ENCODE measurements at places on chromosomes 16 and 17.

GRCh38 chr17:17548044-17548443 is 43.5 kb downstream of the PEMT start:
- DNase-seq: no peak

DNA sequence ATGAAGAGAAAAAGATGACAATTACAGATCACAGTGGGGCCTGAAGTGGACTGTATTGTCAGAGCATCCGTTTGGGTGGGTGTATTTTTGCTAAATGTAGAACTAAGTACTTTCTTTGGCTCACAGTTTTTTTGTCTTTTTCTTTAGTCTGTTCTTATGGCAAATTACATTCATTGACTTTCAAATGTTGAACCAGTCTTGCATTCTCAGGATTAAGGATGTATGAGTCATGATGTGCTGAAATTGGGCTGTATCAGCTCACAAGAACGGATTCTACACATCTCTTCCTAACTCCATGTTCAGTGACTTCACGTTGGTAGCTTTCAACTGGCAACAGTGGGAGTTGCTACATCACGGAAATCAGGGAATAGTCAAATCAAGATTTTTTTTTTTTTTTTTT is 66.5 kb downstream of the TEX2 start:
- no peak for DNase-seq

- DNase-seq: peak; percentile 91
These were observed 805 bp upstream of the ORAI3 start for GRCh38 chr16:30947859-30948666.

- DNase-seq: no peak
These were observed 387 bp upstream of the STARD3 start for GRCh38 chr17:39636587-39636926.

DNA sequence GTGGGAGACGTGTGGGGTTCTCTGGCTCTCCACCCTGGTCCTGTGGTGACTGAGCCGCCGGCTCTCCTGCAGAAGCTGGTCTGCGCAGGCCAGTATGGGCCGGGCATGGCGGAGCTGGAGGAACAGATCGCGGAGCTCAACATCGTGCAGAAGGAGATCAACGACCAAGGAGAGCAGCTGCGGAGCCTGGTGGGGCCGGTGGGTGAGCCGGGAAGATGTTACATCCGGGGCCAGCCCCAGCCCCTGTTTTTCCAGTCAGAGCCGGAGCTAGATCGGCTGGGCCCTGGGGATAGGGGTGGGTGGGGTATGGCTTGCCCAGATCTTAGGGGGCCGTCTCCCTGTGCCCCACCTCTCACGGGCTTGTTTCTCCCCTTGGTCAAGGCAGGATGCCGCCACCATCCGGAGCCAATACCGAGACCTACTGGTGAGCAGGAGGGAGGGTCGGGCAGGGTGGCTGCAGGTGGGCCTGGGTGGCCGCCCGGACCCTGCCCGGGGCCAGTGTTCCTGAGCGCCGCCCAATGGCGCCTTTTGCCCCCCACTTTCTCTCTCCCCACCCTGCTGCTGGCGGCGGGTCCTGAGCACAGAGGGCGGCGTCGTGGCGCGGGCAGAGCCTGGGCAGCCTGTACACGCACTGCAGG is 5.0 kb downstream of the EVPLL start:
- DNase-seq: no peak

DNA sequence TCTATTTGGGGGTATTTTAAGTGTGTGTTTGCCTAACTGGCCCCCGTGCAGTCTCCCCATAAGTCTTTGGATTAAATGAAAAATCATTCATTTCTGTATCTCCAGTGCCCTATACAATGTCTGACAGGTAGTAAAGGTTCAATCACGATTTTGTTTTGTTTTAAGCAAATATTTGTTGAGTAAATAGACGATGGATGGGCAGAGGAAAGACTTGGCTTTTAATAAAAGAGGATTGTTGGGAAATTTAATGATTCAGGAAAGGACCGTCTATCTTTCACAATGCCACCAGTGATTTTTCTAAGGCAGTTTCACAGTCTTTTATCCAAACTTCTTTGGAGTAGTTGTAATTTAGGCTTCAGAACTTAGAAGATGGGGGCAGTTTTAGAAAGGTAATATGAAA is 636.6 kb upstream of the GOT2 start:
- DNase-seq: no peak

DNA sequence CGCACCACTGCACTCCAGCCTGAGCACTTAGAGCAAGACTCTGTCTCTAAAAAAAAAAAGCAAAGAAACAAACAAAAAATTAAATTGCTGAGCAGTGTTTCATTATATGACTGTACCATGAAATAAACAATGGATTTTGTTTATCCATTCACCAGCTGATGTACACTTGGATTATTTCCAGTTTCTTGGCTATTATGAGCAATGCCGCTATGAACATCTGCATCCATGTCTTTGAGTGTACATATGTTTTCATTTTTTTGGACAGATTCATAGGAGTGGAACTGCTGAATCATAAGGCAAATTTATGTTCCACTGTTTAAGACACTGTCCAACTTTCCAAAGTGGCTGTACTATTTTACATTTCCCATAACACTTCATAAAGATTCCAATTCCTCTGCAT is 8.0 kb downstream of the RNF157 start:
- peak; percentile 91 for DNase-seq

- no peak for DNase-seq
These were observed 270.5 kb downstream of the FOXL1 start for GRCh38 chr16:86848821-86849220.

- no peak for DNase-seq
These were observed 267.1 kb upstream of the TNRC6C start for GRCh38 chr17:77691216-77692085.
